Neural crest cell (in vitro differentiated cells): ENCODE measurements at places on chromosomes 11 and 22. TPM values are rescaled to one million over a fixed set of nuclear protein-coding genes. Genes with fewer than 3 reads are reported as not detected.

GRCh38 chr11:23755076-23755475, 741.8 kb upstream of the LUZP2 start:
- no peak overlapping the region for H3K27ac ChIP-seq
- no peak overlapping the region for H3K4me3 ChIP-seq
- no peak for DNase-seq
- H3K4me1 ChIP-seq: no peaks in the 10 kb centered on the region

GRCh38 chr11:102560555-102561011, 30.0 kb upstream of the MMP7 start:
- H3K36me3 ChIP-seq: no peaks in the 10 kb centered on the region
- no peak overlapping the region for H3K27ac ChIP-seq
- H3K4me1 ChIP-seq: no peaks in the 10 kb centered on the region

DNA sequence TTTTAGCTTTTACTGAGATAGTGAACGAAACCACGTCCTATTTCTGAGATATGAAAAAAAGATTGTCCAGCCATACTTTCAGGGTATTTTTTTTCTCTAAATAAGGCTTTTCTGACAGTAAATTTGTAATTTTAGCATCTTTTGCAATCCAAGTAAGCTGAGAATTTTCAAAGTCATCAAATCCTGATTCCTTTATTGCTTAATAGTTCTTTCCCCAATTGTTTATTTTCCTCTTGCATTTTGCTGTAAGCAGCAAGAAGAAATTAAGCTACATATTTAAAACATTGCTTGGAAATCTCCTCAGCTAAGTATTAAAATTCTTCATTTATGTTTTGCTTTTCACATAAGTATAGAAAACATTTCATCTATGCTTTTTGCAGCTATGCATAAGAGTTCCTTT, 493.3 kb upstream of the CCDC179 start:
- no peak for DNase-seq
- no peaks in the 10 kb centered on the region for H3K27me3 ChIP-seq

C11orf91 gene
- total RNA-seq: 0.57 and 0.68 TPM in 2 replicates

MUC15 gene
- total RNA-seq: not detected in 2 replicates
